ENCODE measurements at places on chromosomes 12 and 14. TPM values are rescaled to one million over a fixed set of nuclear protein-coding genes. Genes with fewer than 3 reads are reported as not detected.
A peak's percentile ranks its signal among the peaks of the same experiment; 100 is the strongest.

- no peaks in the 10 kb centered on the region for H3K27me3 ChIP-seq
- H3K4me1 ChIP-seq = peaks cover 36% of the 10 kb centered on the region
- no peak overlapping the region for H3K4me3 ChIP-seq
- no peak for DNase-seq
- no peaks in the 10 kb centered on the region for H3K36me3 ChIP-seq
These were observed 104.2 kb upstream of the MAP1LC3B2 start for GRCh38 chr12:116454950-116455447.

- no peaks in the 10 kb centered on the region for H3K4me1 ChIP-seq
- no peaks in the 10 kb centered on the region for H3K36me3 ChIP-seq
- no peak overlapping the region for H3K4me3 ChIP-seq
- H3K27me3 ChIP-seq = no peaks in the 10 kb centered on the region
These were observed 280.2 kb upstream of the PWP1 start for GRCh38 chr12:107405436-107405835.

DNA sequence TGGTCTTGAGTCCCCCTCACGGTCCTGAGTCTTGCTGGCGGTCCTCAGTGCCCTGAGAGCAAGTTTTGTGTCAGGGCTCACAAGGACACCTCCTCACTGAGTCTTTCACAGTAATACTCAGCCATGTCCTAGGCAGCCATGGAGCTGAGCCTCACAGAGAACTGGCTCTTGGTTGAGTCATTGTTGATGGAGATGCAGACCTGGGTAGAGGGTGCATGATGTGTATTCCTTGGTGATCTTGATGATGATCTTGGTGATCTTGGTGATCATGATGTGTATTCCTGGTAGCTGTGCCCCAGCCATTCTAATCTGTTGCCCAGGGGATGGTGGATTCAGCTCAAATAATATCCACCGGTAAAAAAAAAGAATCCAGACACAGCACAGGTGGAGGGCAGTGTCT is 495.4 kb downstream of the TMEM121 start:
- H3K4me3 ChIP-seq = no peak overlapping the region
- H3K27me3 ChIP-seq = no peaks in the 10 kb centered on the region
- no peak for DNase-seq
- H3K4me1 ChIP-seq = no peaks in the 10 kb centered on the region
- H3K27ac ChIP-seq = no peak overlapping the region
- H3K36me3 ChIP-seq = no peaks in the 10 kb centered on the region

LRRC23 gene
- total RNA-seq = 5.4 TPM

DNA sequence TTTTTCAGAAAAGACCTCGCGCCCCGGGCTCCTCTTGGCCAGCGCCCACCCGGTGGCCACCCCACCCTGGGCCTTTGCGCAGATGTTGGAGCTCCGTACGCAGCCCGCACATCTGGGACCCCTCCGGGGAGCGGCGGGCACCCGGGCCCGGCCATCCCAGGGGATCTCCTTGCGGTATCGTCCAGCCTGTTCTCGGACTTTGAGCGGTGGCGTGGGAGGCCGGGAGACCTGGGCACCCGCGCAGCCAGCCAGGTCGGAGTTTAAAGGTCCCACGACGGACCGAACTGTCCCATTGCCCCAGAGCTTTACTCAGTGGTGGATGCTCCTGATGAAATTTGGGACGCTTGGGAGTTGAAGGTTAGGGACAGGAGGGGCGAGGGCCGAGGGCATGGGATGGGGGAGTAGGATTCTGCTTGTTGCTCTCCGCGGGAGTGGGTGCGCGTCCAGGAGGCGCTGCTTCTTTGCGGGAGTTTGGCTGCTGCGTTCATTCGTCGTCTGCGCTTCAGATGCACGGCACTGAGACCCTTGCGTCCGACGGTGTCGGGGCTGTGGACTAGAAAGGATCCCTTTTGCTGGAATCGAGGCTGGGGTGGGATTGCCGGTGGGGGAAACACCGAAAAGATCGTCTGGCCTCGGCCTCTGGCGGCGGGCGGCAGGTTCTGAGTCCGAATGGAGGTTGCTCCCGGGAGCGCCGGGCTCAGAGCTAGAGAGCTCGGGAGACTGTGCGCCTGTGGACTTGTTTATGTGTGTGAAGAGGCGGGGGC is 1.4 kb downstream of the NTF3 start:
- H3K27me3 ChIP-seq = peaks cover 75% of the 10 kb centered on the region
- DNase-seq = no peak
- H3K4me1 ChIP-seq = peaks cover 41% of the 10 kb centered on the region
- no peaks in the 10 kb centered on the region for H3K36me3 ChIP-seq
- peak overlapping the region; percentile 51 for H3K4me3 ChIP-seq

MDGA2 gene
- total RNA-seq = 0.16 TPM

DNA sequence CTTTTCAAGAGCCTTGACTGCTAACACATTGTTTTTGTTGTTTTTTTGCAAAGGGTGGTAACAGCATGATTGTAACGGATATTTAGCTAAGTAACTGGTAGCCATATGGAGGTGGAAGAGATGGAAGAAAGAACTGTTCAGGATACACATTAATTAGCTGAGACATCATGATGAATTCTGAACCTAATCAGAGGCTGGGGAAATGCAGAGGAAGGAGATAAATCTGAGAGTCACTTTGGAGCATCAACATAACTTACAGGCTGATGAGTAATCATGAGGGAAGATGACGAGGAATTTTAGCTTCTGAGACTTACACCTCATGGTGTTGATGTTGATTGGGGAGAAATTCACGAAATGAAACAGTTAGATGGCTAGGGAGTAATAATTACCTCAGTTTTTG is 62.3 kb downstream of the NIN start:
- H3K27me3 ChIP-seq = no peaks in the 10 kb centered on the region
- no peak overlapping the region for H3K27ac ChIP-seq
- no peak overlapping the region for H3K4me3 ChIP-seq
- no peak for DNase-seq

DNA sequence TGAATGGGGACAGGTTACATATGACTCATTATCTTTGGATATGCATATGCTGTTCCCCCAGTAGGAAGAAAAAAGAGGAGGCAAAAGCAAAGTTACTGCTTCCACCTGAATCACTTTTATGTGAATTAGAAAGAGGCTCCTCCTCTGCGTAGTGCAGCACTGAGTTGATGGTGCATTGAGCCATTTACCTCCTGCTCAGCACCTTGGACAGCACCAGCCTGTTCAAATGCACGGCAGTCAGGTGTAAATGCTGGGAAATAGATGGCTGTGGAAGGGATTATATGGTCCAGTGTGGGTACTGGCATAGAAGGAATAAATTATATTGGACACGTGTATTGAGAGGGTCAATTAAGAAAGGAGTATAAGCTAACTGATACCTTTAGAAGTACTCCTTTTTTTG is 541.9 kb upstream of the SEL1L start:
- no peaks in the 10 kb centered on the region for H3K27me3 ChIP-seq
- H3K27ac ChIP-seq = no peak overlapping the region

DNA sequence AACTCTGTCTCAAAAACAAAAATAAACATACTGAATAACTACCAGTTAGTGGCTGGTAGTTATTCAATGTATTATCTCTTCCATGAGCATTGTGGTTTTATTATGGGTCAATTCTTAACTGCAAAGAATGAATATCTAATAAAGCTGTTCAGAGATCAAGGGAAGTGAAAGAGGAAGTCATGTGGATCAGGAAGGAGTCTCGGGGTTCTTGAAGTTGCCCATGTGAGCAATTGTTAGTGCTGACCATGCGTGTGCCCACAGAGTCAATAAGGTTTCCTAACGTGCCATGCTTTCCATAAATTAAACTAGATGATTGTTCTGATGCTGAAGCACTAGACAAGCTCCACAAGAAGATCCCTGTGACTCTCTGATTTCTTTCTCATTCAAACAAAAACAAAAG is 136.5 kb upstream of the CPSF6 start:
- H3K36me3 ChIP-seq = no peaks in the 10 kb centered on the region
- H3K4me3 ChIP-seq = no peak overlapping the region
- no peak for DNase-seq
- no peak overlapping the region for H3K27ac ChIP-seq
- peaks cover 10% of the 10 kb centered on the region for H3K4me1 ChIP-seq

SYT10 gene
- total RNA-seq = not detected

DNA sequence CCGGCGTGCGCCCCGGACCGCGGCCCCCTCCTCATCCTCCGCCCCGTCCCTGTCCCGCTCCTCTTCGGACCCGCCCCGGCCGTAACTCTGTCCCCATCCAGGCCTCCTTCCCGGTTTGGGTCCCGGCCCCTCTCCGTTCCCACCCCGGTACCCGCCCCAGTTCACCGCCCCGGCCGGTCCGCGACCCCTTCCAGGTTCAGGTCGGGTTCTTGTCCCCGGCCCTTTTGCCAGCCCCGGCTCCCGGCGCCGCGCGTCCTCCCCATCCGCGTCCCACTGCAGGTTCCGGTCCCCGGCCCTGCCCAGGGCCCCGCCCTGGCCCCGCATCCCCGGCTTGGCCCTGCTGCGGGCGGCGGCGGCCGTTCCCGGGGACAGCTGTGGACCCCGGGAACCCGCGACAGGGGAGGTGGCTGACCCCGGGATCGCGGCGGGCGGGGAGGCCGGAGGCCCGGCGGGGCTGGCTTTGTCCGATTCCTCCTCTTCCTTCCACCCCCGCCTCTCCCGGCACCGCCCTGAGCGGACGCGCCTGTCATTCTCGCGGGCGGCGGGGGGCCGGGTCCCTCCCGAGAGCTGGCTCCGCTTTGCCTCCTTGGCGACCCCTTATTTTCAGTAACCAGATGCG is 601 bp downstream of the KLC1 start:
- peak; percentile 82 for DNase-seq
- H3K27ac ChIP-seq = peak overlapping the region; percentile 99
- peak overlapping the region; percentile 100 for H3K4me3 ChIP-seq
- H3K4me1 ChIP-seq = peaks cover 64% of the 10 kb centered on the region

DNA sequence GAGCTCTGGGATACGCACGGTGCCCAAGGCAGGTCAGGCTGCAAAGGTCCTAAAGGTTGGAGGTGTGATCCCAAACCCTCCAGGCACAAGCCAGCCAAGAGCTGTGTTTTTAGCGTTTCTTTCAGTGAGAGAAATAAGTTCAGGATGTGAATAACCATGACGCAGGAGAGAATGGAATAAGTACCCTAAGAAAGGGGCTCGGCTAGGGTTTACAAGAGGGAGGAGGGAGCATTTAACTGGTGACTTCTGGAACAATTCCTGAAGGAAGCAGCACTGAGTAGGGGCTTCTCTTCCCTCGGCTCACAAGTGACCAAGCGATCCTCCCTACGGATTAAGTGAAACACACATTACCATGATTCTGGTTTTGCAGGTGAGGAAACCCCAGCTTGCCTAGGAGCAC is 29.4 kb downstream of the SSH1 start:
- H3K27me3 ChIP-seq = no peaks in the 10 kb centered on the region
- no peak overlapping the region for H3K4me3 ChIP-seq
- peak overlapping the region; percentile 86 for H3K27ac ChIP-seq
- peaks cover 67% of the 10 kb centered on the region for H3K4me1 ChIP-seq
- H3K36me3 ChIP-seq = peaks cover 24% of the 10 kb centered on the region
- DNase-seq = no peak

Data from suprapubic skin (tissue), 4 donors.